NCI-H524 (cell line): ENCODE measurements at places on chromosomes 12 and 14.

- no peak for DNase-seq
These were observed 187.1 kb upstream of the FAR2 start for GRCh38 chr12:28961948-28962384.

- DNase-seq, result peak; percentile 20
These were observed 33.4 kb downstream of the CORO1C start for GRCh38 chr12:108697905-108698304.

GRCh38 chr12:25716842-25717241, 163.8 kb upstream of the LMNTD1 start:
- no peak for DNase-seq

- no peak for DNase-seq
These were observed 50.2 kb upstream of the NID2 start for GRCh38 chr14:52119030-52119429.

- DNase-seq, result peak; percentile 13
These were observed at the start of gene KRT80 for GRCh38 chr12:52191841-52192791. Gene KRT80 (minus strand): TSS chr12:52192014. CDS start chr12:52191902, 112 bp downstream.

GRCh38 chr14:59377491-59377890, 87.7 kb downstream of the GPR135 start:
- no peak for DNase-seq

DNA sequence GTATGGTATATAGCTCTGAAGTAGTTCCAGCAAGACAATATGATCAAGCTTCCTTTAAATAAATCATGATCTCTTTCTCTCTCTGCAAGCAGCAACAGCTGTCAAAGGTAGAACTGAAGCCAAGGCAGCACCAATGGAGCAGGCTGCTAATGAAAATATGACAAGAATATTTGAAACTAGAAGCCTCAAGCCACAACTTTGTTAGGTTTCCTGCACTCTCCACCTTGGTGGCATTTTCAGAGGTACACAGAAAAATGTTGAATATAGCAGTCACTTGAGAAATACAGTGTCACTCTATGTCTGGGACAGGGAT, 43.8 kb upstream of the PSMA6 start:
- DNase-seq, result no peak

DNA sequence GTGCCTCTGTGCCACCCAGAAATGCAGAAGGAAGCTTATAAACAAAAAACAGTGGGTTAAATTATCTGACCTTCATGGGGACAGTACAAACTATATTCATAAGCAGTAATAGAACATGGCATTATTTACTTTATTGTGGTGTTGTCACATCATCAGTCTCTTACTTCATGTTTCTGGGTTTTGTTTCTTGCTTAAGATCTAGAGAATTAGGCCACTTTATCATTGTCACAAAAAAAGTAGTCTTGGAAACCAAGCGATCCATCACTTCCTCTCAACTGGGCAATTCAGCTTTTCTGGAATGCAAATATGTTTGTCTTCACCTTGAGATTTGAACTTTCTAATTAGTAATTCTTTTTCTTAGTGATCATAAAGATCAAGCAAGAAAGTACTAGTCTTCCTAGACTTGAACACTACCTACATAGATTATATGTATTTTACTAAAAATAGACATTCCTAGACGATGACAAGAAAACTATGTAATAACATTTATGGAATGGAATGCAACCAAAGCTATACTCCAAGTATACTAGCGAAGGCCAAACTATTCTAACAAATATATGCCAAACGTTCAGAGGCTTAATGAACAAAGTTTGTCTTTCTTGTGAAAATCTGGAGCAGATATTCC, 363.4 kb downstream of the DAD1 start:
- DNase-seq, result no peak

- DNase-seq, result no peak
These were observed 81.3 kb upstream of the DUSP6 start for GRCh38 chr12:89433634-89434033.

DNA sequence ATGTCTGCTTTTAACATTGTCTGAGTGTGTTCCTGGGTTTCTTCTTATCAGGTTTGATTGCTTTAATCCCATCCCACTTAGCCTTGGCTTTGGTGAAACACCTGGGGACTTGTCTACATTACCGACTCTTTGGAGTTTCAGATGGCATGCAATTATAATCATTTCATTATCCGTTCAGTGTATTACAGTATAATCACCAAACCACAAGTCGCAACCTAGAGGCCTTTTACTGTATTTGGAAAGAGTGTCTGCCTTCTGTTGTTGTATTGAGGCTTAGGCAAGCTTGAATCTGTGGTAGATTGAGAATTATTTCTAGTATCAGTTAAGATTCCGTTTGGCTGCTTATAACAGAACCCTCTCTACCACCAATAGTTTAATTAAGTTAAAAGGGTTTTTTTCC, 103.9 kb downstream of the TGFB3 start:
- DNase-seq, result no peak

DNA sequence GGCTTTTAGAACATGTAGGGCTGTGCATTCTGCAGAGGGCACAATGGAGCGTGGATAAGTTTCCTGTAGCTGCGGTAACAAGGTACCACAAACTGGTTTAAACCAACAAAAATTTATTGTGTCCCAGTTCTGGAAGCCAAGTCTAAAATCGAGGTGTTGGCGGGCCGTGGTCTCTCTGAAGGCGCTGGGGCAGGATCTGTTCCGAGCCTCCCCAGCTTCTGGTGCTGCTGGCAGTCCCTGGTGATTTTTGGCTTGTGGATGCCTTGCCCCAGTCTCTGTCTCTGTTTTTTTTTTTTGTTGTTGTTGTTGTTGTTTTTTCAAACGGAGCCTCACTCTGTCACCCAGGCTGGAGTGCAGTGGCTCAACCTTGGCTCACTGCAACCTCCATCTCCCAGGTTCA, 77.5 kb downstream of the ACACB start:
- no peak for DNase-seq

DNA sequence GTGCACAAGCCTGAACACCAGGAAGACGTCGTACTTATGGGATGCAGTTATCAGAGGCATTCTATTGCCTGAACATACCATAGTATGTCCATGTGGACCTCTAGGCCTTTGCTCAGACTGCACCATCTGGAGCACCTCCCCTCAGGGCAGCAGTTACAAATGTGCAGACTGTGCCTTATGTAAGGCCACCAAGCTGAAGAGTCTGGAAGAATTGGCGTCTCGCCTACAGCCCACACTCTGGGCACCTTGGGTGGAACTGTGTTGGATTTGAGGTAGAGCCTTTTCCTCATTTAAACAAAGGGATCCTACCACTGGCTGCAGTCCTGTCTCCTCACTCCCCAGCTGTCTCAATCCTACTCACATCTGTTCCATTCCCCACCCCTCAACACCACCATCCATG, 204.3 kb upstream of the FRMD6 start:
- peak; percentile 66 for DNase-seq

DNA sequence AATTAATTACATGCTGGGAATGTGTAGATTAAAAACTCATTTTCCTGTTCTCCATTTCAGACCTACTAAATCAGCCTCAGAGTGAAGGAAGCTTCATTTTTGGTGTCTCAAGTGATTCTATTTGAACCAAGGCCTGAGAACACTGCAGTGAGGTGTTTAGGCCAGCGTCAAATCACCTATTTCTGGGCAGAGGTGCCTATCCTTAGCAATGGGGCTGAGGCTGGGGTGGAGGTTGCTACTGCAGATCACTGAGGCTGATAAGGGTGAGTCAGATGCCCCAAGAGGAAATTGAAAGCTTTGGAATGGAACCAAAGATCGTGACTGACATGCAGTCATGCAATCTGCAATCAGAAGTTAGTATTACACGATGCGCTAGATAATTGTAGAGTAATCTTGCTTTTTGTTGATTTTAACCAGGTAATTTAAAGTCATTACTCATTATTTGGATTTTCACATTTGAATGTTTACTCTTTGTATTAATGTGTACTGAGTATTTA, 4.4 kb downstream of the TXNRD1 start:
- no peak for DNase-seq

DNA sequence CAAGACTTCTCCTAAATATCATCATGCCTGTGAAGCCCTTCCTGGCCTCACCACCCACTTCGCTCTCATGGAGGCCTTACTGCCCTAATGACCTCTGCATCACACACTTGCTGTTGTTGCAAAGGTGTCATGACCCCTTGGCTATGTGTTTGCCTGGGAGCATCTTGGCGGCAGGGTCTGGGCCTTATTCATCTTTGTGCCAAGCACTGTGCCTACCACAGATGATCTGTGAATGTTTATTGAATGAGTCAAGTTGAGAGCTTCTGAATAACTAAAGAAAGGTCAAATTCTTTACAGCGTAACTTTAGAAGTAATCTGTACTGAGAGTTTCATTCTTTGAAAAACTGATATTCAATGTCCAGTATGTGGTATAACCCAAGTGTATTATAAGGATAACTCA, 113.3 kb downstream of the TTC8 start:
- no peak for DNase-seq

DNA sequence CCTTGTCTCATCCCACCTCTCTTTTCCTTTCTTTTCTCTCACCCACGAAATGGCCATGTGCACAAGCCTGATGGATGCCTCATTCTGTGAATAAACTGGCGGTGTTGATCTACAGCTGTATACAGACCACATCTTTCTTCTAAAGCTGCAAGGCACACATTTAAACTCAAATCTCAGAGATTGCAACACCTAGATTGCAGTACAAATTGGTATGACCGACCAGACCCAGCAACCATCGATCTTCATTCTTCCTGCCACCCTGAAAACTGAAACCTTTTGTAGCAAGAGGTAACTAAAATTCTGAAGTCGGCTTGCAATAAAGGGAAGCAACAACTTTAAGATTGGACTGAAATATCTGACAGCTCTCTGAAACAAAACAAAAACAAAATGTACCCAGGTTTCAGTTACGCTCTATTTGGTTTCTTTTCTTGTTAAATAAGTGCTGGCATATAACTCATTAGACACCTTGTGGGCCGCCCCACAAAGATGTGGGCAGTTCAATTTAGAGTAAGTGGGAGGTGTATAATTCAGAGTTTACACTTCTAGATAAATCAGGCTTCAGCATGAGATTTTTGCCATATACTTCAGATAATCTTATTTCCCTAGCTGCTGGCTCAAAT, 390.0 kb upstream of the NOVA1 start:
- no peak for DNase-seq
